Hematopoietic multipotent progenitor cell treated with erythropoietin and hydrocortisone succinate and interleukin-3 and kit ligand, for 8 days (in vitro differentiated cells): ENCODE measurements at places on chromosomes 1 and 21.

DNA sequence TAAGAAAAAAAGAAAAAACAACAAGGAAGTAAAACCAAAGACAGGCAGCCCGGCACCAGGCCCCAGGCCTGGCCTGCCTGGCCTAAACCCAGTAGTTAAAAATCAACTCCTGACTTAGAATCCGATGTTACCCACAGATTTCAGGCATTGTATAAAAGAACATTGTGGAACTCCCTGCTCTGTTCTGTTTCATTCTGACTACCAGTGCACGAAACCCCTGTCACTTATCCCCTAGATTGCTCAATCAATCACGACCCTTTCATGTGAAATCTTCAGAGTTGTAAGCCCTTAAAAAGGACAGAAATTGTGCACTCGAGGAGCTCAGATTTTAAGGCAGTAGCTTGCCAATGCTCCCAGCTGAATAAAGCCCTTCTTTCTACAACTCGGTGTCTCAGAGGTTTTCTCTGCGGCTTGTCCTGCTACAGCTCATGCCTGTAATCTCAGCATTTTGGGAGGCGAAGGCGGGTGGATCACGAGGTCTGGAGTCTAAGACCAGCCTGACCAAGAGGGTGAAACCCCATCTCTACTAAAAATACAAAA, 15.6 kb upstream of the MYOCOS start:
- DNase-seq: no peak

DNA sequence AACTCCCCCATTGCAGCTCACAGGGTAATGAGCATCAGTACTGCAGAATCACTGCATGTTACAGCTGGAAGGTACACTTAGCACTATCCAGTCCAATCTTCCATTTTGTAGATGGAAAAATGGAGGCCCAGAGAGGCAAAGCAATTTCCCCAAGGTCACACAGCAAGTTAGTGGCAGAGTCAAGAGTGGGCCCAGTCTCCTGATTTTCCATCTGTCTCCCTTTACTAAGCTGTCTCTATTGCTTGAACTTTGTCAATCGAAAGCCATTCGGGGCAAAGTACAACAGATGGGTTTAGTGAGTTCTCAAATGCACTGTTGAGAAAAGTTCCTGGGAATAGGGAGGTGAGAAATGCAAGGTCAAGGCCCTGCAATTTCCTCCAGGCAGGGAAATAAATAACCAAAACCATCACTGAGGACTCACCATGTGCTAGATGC, 50.4 kb upstream of the IFFO2 start:
- DNase-seq: no peak

DNA sequence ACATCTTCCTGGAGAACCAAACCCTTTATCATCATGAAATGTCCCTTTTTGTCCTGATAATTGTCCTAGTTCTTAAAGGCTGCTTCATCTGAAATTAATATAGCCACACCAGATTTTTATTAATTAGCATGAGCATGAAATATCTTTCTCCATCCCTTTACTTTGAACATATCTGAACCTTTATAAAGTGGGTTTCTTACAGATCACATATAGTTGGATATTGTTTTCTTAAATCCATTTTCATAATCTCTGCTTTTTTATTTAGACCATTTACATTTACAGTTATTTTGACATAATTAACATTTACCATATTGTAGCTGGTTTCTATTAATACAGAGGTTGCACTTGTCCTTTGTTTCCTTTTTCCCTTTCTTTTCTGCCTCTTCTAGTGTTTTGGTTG, 17.2 kb downstream of the SHCBP1L start:
- DNase-seq: no peak

- DNase-seq: no peak
Observed at GRCh38 chr21:42238185-42238934, 19.4 kb downstream of the ABCG1 start.

- no peak for DNase-seq
Observed at GRCh38 chr1:175978926-175979325, 228.2 kb downstream of the COP1 start.

DNA sequence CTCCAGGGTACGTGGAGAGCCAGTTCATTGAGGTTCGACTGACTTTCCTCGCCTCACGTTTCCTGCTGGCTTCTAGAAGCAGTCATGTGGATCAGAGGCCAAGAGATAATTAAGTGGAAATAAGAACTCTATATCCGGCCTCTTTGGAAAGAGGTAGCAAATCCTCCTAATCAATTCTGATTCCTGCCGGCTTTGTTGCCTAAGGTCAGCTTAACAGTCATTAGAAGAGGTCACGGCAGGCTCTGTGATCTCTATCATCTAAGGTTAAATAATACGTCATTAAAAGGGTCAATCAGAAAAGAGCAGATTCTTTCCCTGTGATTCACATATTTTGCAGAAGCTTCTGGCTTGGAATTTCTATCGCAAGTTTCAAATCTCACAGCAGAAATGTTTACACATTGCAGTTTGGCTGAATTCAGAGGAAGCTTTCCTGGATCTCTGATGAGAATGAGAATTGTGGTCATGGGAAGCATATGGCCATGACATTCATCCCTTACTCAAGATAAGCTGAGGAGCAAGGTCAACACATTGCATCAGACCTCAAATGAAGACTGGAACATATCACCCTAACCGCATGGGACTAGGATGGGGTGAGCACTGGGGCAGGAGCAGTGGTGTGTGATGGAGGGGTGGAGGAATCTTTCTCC, 189.4 kb downstream of the PBX1 start:
- no peak for DNase-seq

DNA sequence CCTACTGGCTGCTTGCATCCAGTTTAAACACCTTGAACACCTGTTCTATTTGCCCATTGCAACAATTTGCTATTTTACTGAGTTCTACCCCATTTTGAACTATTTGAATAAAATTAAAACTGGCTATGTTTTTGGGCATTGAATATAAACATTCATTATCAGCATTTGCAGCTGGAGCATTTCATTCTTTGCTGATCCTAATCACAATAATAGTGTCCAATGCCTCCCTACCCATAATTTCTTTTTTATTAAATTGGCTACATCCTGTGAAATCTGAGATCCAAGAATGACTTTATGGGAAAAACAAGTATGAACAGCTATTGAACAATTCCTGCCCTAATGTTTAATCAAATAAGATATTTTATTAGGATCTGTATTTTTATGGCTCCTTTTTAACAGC, 447.9 kb downstream of the PLA2G4A start:
- DNase-seq: no peak

- DNase-seq: no peak
Observed at GRCh38 chr1:222394224-222394623, 153.7 kb downstream of the HHIPL2 start.

DNA sequence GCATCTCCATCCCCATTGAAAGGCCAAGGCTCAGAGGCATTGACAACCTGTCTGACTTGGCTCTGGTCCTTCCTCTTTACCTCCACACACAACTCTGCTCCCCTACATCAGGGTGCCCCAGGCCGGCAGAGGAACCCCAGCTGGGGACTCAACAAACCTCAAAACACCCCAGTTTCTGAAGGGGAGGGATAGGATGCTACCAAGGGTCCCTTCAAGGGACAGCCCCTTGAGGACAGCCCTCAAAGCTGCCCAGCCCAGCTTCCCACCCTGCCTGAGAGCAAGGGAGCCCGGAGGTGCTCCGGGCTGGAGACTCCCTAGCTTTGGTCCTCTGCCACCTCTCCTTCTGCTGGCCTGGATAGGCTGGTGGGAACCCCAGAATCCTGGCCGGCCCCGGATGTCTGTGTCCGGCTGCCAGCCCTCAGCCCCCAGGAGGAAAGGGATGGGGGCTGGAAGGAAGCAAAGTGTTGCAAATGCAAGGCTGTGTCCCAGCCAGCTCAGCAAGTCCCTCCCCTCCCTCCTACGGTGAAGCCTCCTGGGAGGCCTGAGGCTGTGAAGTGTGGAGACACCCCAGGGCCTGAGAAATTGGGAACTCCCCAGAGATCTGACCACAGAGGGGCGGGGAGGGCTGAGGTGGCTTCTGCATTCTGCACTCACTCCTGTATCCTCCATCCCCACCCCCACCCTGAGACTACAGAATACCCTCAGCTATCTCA, 1.1 kb upstream of the MARCKSL1 start:
- peak; percentile 68 for DNase-seq

DNA sequence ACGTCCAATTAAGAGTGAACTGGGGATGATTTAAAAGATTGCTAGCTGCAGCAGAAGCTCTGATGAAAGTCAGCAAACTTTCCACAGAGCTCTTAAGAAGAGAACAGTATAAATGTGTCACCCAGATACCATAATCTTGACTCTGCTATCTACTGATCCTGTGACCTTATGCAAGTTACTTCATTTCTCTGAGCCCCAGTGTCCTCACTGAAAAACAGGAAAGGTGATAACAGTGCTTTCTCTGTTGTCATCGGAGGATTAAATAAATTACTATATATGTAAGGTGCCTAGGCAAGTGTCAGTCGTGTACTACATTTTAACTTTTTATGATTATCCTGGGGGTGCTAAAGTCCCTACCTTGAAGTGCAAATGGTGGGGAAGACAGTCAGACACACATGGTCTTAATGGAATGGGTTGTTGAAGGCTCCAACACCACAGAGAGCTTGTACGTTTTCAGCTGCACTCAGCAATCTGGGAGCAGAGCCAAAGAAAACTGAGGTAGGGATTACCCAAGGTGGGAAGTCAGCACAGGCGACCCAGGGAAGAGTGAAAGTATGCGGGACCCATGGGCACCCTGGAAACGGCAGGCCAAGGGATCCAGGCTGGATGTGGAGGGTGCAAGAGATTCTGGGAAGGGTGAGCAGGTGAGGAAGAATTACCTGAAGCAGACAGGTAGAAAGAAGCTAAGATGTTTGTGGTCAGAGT, 82.8 kb downstream of the DTL start:
- DNase-seq: peak; percentile 30

- no peak for DNase-seq
Observed at GRCh38 chr1:68322837-68323687, 90.7 kb upstream of the WLS start.

DNA sequence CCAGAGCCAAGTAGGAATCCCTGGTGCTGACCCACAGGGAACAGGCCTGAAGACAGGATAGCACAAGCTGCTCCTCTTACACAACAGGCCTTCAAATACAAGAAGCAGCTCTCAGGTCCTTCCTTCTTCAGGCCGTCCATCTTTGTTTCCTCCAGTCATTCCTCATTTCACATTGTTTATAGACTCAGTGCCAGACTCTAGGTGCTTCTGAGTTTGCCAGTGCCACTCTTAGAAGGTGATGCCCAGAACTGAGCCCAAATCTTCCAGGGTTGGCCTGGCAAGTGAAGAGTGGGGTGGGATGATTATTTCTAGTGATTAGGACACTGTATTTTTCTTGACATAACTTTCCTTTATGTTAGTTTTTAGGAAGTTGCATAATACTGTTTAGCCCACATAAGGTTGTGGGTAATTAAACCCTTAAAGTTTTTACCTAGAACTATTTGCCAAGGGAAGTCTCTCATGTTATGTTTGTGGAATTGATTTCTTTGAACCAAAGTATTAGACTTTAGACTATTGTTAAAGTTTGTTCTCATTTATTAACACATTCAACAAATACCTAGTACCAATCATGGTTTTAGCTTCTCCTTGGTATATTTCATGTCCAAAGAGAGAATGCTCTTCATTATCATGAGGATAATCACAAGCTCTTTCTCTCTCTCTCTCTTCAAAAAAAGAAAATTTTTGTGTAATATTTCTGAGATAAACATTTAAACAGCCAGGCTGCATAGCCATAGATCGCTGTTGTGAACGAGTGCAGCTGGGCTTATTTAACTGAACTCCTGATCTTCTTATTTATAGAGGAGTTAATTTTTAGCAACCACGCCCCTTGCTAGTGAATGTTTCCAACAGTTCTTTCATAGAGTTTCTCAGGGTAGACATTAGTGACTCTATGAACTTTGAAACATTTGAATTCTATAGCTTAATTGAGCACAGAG, 47.7 kb downstream of the PGM1 start:
- no peak for DNase-seq

- no peak for DNase-seq
Observed at GRCh38 chr1:111227851-111228747, 586 bp downstream of the CHI3L2 start.

- no peak for DNase-seq
Observed at GRCh38 chr1:11970441-11971185, 9.6 kb upstream of the MFN2 start.

DNA sequence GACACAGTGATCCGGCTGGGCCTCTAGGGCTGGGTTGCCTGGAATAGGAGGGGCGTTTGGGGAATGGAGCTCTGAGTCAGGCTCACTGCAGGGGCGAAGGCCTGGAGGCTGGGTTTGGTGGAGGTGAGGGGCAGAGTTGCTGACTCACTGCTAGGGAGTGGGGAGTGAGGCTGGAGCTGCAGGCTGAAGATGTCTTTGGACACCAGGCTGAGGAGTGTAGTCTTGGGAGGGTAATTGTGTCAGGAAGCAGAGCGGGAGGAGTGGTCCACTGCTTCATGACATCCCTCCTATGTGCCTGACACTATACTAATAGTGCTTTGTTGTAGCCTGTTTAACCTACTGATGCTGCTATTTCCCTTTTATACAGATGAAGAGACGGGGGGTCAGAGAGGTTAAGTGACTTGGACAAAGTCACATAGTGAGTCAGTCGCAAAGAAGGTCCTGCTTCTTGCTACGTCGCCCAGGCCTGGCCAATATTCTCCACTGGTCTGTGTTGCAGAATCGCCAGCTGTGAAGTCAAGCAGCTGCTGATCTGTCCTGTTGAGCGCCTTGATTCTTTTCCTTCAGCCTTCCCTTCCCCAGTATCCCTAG, 13.6 kb downstream of the ACTL8 start:
- no peak for DNase-seq

- no peak for DNase-seq
Observed at GRCh38 chr1:158049853-158050252, 56.4 kb downstream of the KIRREL1 start.

- DNase-seq: no peak
Observed at GRCh38 chr1:173176246-173176645, 30.9 kb downstream of the TNFSF4 start.

DNA sequence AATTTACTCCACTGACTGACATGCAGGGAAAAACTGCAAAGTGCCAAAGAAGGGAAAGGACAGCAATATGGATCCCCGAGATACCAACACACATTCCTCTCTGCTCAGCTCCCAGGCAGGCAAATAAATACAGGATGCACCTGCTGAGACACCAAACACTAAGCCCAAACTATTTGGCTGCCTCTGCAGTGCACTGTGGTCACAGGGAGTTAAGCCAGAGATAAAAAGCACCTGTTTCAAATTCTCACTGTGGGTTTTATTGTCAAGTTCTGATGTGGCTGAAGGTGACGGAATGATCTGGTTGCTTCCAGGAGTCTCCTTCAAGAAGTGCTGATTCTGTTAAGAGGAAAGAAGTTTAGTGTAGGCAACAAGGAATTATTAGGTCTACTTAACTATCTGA, 17.7 kb downstream of the TEX38 start:
- no peak for DNase-seq

DNA sequence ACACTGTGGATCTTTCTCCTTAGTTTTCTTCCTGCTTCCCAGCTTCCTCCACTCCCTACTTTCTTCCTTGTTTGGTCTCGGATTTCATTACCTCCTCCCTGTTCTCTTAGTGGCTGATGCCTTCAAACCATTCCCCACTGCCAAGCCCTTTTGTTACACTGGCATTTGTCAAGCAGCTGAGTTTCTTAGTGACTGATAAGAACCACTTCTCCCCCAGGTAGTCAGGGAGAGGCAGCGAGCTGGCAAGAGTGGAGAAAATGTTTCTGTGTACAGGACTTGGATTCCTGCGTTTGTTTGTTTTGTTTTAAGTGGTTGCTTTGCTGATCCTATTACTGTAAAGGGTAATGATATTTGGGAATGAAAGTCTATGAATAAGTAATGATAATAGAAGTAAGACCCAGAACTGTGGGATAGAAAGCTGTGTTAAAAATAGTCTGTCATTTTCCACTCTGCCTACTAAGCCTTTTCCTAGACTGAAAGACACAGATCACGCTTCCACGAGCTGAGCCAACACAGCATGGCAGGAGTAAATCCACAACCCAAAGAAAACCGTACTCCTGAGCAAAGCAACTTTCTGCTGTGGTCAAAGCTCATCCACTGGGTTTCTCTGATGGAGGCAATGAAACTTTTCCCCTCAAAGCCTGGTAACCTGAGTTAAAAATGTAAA, 10.1 kb upstream of the SERTAD4 start:
- no peak for DNase-seq
